Stimulated activated CD8-positive, alpha-beta memory T cell treated with anti-CD3 and anti-CD28 coated beads, Interleukin-12 subunit alpha, Interleukin-12 subunit beta, amount 100 ng/mL, for 1 hour (primary cell): ENCODE measurements at places on chromosomes 7 and 10.

- DNase-seq: no peak
These were observed 4.3 kb downstream of the CUBN start for GRCh38 chr10:17125206-17125893.

DNA sequence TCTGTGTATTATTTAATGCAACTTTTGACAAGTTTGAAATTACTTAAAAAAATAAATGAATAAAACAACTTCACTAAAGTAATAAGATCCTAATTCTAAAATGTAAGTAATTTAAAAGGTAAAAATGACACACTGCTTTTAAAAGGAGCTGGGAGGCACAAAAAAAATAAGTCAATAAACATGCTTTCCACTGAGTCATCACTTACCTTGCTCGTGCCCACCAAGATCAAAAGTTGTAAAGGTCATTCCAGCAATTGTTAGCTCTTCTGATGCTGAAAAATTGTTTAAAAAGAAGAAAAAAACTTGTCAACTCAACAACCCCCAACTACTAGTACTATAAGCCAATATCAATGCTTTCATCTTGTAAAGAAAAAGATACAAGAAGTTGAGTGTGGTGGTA lies 9.5 kb downstream of the SAR1A start:
- no peak for DNase-seq

- DNase-seq: no peak
These were observed 257.3 kb downstream of the SDK1 start for GRCh38 chr7:3558400-3558799.

GRCh38 chr10:67452892-67453291 lies 243.1 kb downstream of the CTNNA3 start:
- no peak for DNase-seq

- DNase-seq: no peak
These were observed 675.5 kb downstream of the SUGCT start for GRCh38 chr7:40810274-40810673.

GRCh38 chr7:101952355-101953247 lies 135.2 kb downstream of the CUX1 start:
- no peak for DNase-seq

GRCh38 chr7:132514430-132514829 lies 61.8 kb downstream of the PLXNA4 start:
- no peak for DNase-seq

DNA sequence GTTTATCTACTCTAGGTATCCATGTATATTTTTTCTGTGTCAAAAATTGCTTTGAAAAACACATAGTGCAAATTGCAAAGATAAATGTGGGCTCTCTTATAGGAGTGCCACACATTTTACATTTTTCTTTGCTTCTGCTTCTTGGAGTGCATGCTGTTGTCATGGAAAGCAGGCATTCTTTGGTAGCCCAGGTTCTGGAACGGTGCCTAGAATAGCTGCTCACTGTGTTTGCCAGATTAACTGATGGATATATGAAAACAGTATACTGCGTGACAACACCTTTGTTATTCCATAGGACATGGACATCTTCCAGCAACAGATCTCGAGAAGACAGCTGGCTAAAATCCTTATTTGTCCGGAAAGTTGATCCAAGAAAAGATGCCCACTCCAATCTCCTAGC lies 13.4 kb downstream of the NIPSNAP2 start:
- DNase-seq: no peak

- DNase-seq: no peak
These were observed 31.9 kb downstream of the ANKRD26 start for GRCh38 chr10:27068217-27068891.

DNA sequence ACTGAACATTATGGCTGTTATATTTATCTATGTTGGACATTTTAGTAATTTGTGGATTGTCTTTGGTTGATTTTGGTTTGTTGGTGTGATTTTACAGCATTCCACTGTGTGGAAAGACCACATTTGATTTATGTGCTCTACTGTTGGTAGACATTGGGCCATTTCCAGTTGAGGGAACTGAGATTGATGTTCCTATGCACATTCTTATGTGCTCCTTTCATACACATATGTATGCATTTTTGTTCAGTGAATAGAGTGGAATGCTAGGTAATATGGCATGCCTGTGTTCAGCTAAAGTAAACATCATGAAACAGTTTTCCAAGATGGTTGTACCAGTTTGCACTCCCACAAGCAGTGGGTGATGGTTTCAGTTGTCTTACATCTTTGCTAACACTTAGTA lies 15.1 kb downstream of the CACNB2 start:
- no peak for DNase-seq

- no peak for DNase-seq
These were observed 44.2 kb upstream of the PIK3AP1 start for GRCh38 chr10:96764425-96765060.

DNA sequence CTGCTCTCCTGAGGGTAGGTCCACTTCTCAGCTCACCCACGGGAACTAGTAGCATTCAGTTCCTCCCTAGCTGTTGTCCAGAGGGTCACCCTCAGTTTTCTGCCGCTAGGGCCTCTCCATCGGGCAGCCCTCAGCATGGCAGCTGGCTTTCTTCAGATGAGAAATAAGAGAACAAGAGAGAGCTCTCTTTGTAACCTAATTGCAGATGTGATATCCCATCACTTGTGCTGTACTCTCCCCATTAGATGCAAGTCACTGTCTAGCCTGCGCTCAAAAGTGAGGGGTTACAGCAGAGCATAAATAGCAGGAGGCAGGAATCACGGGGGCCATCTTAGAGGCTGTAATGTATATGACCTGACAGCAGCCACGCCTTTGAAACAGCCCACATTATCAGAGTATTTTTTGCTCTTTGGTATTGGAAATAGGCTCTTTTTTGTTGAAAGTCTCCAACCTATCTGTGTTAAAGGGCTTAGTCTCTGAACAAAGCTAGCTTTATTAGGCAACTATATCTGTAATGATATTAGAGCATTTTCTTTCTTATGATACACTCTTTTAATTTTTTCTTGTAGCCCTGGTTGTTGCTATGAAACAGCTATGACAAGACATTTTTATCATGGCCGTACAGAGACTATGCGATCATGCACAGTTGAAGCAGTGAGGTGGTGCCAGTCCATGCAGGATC lies 45.7 kb downstream of the CROT start:
- DNase-seq: no peak

GRCh38 chr10:4151466-4151865 lies 366.5 kb upstream of the KLF6 start:
- DNase-seq: no peak

DNA sequence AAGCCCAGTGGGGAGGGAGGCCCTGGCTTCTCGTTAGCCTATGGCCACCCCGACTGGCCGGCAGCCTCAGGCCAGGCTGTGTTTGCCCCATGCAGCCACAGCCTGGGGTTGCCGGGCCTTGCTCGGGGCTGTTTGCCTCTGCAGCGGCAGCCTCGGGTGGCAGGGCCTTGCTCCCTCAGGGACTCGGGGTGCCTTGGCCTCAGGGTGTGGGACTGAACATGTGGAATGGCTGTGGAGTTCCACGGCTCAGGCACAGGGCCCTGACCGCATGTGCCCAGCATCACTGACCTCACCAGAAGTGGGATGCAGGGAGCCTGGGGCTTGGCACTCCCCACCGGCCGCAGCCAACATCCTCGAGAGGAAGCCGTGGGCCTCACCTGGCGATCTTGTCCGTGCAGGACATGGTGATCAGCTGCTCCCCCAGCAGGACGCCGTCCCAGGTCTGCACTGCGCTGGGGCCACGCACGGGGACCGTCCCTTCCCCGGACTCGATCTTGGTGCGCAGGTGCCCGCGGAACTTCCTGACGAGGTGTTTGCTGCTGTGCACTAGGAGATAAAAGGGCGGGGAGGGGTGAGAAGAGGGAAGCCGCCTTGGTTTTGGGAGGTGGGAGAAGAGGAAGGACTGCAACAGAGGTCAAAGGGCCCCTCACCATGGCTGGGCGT lies 160.5 kb downstream of the WDR37 start:
- no peak for DNase-seq

DNA sequence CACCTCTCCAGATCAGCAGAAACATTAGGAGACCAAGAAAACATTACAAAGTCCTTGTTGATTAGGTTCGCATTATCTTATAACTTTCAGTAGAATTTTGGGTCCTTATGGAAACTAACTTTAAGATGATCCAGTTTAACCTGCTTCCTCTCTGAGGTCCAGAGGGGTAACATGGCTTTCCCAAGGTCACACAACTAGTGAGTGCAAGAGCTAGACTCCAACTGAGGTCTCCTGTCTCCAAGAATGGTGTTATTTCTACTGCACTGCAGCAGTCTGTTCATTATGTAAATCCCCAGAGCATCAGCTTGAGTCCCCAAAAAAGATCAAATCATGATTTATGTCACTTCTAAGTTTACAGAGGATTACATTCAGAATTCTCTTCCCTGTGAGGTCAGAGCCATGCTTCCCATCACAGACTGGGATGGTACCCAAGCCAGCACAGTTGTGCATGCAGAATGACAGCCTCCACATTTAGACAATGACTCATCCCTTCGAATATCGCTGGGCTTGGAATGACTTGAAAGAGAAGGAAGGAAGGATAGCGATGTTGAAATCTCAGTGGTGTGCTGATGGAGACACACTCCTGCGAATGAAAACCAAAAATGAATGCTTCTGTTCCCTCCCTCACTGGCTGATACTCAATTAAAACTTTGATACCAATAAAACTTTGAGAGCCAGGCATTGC lies 163.1 kb upstream of the PLXNA4 start:
- no peak for DNase-seq

DNA sequence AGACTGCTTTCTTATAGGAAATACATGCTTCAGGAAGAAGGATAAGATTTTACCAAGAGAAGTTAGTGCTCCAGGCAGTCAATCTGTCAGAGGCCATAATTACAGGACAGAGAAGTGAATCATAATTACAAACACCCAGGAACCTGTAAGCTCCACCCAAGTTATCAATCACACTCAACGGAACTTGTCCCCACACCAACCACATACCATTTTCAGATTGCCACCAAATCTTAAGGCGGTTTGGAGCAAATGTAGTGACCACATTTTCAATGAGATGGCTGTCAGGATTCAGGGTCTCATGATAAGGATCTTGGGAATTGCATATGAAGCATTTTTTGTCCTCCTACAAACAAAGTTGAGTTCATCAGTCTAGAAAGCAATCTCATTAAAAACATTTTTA lies 4.8 kb downstream of the LAMB1 start:
- DNase-seq: no peak

GRCh38 chr10:85212526-85212925 lies 884.1 kb downstream of the CCSER2 start:
- DNase-seq: no peak

GRCh38 chr7:132713893-132714292 lies 137.6 kb upstream of the PLXNA4 start:
- DNase-seq: no peak

DNA sequence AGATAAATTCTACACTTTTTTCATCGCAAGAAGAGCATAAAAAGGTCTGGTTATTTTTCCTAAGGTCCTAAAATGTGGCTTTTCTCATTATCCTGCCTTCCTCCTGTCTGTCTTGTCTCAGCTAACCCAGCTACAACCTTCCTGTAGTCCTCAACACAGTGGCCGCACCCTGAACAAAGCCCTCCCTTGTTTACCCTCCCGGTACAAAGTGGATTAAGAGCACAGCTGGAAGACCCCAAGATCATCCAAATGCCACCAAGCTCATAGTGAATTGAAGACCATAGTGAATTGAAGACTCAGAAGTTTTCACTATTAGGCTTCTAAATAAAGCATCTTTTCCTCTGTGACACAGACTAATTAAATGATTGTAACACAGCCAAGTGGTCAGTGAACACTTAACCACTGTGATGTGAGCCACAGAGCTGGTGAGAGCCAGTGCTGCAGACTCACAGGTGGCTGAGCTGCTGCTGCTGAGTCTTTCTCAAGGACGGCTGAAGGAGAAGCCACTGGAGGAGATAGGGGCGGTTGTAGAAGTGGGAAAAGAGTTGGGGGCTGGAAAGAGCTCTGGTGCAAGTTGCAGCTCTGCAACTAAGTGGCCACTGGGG lies 123.6 kb downstream of the ATXN7L1 start:
- DNase-seq: no peak

DNA sequence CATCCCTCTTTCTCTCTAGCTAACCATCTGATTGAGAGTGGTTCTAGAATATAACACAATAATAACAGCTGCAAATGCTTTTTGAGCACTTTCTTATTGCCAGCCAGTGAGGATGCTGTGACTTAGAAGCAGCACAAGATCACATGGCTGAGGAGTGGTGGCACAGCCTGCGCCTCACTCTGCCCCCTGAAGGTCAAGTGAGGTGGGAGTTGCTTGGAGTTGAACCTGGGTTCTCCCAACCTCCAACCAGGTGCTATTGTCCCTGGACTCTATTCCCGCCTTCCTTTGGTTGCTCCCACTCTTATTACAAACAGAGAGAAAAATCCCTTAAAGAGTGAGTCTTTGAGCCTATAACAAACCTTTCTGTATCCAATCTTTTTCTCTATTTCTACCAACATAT lies 280.3 kb upstream of the PODXL start:
- no peak for DNase-seq
